ENCODE measurements at places on chromosomes 6 and 20.
A peak's percentile ranks its signal among the peaks of the same experiment; 100 is the strongest.

DNA sequence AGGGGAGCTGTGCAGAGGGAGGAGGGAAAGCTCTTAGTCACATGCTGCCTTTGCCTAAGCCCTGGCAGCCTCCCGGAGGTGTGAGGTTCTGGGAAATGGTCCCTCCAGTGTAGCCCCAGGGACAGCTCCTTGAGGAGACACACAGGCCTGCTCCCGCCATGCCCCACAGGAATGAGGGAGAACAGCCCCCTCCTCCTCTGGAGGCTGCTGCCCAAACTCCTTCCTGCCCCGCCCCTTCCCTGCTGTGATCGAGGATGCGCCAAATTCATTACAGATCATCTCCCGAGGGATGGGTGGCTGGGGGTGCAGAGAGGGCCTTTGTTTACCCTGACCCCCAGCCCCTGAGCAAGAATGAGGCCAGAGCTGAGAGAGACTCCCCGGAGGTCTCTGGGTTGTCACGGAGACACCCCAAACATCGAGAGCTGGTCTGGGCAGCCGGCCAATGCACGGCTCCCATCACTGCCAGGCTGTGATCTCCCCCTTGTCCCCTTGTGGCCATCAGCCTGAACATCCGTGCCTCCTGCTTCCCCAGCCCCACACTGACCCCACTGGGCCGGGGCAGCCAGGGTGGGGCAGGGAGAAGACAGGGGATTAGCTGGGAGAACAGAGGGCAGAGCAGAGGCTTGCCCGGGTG is 8.4 kb downstream of the CYP21A2 start:
- DNase-seq = no peak

DNA sequence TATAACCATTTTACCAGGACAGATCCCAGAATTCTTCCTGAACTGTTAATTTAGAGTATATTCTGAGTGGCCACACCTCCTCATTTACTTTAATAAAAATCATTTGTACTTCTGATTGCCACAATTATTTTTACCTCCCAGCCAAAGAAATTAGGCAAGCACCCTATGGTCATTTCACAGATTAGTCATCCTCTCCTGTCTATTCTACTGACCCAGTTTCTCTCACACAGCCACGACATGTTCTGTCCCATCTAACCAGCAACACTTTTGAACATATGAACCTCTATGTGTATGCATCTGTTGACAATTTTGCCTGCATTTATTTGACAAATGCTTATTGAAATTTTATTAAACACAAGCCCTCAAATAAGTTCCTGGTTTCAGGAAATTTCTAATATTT is 202.6 kb upstream of the STXBP5 start:
- no peak for DNase-seq

DNA sequence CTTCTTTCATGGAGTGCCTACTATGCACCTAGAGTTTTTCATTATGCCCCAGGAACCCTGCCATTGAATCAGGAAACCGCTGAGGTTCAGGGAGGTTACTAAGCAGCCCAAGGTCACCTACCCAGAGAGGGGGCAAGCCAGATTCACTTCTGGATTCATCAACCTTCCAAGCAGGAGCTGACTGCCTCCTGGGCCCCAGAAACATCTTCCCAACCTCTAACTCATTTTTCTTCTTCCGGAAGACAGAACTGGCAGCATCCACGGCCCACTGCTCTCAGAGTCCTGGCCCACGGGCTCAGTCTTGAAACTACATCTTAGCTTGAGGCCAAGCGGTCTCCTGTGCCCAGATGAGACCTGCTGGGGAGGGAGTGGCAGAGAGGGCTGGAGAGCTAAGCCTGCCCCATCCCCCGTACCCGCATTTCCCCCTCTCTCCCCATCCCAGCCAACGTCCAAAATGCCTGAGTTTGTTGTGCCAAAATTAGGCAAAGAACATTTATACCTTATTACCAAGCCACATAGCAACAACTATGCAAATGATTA is 281.0 kb downstream of the CDC5L start:
- no peak for DNase-seq

- DNase-seq = no peak
These were observed 4.7 kb upstream of the NPBWR2 start for GRCh38 chr20:64111841-64112641.

- no peak for DNase-seq
These were observed 217.5 kb upstream of the TCF21 start for GRCh38 chr6:133671376-133671775.

DNA sequence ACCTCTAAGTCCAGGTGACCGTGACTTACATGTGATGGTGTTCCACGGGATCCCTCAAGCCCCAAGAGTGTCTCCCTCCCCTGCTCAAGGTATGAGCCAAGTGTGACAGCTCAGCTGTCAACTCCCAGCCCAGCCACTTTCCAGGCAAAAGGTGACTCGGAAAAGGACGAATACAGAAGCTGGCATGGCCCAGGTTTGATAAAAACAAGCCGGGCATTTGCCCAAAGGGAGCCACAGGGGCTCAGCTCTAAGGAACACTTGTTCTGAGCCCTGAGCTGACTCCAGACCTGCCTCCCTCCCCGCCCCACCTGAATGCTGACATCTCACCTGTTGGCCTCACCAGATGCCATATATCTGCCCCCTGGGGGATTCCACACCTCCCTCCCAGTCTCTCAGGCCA is 43.0 kb upstream of the BPIFA2 start:
- DNase-seq = no peak

- no peak for DNase-seq
These were observed 39.0 kb upstream of the SLCO4A1 start for GRCh38 chr20:62603021-62603906.

DNA sequence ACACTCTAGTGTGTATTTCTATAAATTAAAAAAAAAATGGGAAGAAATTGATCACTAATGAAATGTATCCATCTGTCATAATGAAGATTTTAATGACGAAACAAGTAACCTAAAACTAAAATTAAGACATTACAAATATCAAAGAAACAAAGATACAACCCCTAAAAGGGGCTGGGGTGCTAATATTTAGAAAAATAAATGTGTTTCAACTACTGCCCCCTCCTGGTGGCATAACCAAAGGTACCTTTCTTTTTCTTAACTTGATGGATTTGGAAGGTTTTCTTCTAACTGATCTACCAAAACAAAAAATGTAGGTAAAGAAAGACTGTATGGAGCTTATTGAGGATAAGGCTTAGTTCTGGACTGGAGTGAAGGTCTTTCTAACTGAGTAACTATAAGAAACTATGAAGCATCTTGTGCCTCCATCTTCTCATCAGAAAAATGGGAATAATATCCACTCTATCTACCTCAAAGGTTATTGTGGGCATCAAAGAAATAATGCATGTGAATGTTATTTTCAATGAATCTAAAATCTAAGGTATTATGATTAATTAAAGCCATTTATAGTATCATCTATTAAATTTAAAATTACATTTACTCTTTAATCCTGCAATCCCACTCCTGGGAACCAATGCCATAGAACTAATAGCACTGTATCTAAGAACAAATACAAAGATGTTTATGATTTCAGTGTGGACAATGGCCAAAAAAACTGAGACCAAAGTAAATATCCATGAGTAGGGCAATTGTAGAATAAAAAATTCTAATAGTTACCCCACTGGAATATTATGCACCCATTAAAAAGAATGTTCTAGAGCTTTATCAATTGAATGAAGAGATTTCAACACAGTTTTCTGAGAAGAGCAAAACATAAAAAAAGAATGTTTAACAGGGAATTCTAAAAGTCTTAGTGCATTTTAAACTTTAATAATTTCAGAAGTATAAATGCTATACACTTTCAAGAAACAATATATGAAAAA is 117.2 kb downstream of the BACH2 start:
- DNase-seq = no peak

- DNase-seq = no peak
These were observed 38.2 kb upstream of the FANCE start for GRCh38 chr6:35413911-35414310.

- DNase-seq = no peak
These were observed 178.4 kb upstream of the EYA4 start for GRCh38 chr6:133062696-133063306.

- no peak for DNase-seq
These were observed 519.4 kb upstream of the ZNF337 start for GRCh38 chr20:26216025-26216424.

DNA sequence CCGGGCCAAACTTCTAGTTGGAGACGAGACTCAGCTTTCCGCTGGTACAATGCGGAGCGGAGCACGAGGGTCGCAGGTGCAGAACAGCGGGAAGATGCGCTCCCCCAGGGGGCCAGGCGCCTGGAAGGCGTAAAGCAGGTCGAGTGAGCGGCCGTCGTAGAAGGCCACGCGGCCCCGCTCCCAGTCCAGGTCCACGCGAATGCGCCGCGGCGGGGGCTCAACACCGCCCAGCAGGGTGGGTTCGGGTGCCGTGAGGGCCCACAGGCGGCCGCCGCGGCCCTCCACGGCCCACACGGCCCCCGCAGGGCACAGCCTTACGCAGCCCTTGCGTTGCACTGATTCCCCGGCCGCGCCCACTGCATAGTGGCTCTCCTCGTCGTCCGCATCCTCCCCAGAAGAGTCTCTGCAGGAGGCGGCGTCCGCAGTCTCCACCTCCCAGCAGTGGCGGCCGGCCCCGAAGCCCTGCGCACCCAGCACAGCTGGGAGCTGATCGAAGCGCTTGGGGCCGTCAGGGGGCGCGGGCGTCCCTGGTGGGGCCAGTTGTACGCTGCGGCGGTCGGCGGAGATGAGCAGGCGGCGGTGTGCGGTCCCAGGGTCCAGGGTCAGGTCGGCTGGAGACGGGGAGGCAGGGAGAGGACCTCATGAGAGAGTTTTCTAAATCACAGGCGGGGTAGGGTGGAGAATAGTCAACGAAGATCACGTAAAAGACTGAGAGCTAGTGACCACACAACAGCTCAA is 4.3 kb downstream of the PPP1R11 start:
- DNase-seq = no peak

GRCh38 chr20:13105864-13106457 is 97.2 kb downstream of the SPTLC3 start:
- DNase-seq = no peak

DNA sequence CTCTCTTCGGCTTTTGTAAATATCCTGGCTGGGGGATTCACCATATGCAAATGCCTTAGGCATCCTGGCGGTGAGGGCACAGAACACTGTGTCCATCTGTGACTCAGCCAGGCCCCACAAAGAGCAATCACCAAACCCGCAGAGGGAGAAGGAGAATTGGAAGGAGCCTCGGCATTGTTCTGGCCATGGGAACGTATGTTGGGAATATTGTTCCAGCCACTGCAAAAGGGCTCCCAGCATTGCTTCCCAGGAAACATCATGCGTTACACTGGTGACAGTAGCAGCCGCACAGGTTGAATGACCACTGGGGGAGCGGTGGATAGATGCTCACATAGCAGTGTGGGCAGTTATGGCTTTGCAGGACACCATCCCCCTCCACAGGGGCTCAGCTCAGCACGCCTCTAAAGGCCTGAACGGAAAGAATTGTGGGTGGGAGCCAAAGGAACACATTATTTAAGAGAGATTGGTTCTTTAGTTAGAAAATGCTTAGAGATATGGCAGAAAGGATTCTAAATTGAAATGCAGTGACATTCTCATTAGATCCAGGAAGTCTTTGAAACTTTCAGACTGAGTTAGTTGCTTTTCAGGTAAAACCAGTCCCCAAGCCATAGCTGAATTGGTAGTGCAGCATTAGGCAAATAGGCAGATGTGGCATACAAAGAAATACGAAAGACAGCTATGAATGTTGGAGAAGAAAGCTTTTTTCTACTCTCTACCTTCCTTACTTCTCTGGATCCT is 104.3 kb downstream of the RNF144B start:
- DNase-seq = no peak

- no peak for DNase-seq
These were observed 30.3 kb downstream of the WDR27 start for GRCh38 chr6:169671563-169671962.

- no peak for DNase-seq
These were observed 51.6 kb upstream of the DACT2 start for GRCh38 chr6:168371185-168371584.

DNA sequence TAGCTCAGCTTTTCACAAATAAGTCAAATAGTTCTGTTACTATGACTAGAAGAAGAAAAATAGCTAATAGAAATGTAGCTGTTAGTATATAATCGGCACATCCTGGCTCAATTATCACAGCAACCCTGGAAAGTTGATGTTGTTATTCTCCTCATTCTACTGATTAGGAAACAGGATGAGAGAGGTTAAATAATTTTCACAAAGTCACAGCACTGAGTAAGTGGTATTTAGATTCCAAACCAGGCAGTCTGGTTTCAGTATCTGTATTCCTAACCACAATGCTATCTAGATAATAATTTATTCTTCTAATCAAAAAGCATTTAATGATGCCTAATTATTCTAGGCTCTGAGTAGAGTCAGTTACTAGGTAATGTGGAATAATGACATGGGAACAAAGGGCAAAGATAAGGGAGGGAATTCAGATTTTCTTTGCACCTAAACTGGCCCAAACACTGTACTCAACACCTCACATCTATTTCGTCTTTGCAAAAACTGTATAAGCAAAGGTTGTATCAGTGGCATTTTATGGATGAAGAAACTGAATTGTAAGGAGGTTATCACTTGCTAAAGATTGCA is 51.3 kb downstream of the PDE7B start:
- no peak for DNase-seq

GRCh38 chr6:68615938-68616337 is 19.1 kb upstream of the ADGRB3 start:
- DNase-seq = no peak

- no peak for DNase-seq
These were observed 21.7 kb downstream of the MAP1LC3A start for GRCh38 chr20:34579979-34580940.

DNA sequence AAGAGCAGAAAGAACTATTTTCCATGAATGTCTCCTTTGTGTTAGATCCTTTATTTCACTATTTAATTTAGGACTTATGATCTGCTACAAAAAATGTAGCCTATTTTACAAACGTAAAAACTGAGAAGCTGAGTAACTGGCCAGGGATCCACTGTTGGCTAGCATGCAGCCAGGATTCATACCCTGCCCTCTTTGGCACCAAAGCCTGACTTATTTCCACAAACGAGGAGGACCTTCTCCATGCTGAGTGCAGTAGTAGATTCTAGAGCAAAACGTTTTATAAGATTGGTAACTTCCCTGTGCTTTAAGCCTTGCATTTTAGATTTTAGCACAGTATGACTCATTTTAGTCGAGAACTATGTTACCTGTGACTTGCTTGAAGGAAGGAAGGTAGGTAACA is 74.3 kb downstream of the NCOA7 start:
- no peak for DNase-seq

GRCh38 chr6:27668442-27669294 is 195.8 kb upstream of the ZNF184 start:
- peak; percentile 75 for DNase-seq

GRCh38 chr6:64672131-64672530 is 1034.9 kb downstream of the EYS start:
- DNase-seq = no peak

DNA sequence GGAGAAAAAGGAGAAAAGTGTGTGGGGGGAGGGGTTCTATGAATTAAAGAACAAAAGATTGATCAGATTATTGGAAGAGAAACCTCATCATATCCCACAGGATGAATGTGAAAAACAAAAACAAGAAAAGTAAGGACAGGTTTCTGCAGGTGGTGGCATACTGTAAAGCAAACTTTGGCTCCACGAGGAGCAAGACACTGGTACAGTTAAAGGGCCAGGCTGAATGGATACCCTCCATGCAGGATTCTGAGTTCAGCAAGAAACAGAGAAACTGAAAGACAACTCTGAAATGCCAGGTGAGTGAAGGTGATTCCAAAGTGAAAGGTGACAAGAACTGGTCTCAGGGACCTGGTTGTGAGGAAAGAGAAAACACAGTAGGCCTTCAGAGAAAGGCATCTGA is 37.4 kb downstream of the FYN start:
- DNase-seq = no peak

- DNase-seq = no peak
These were observed 84.5 kb upstream of the MCHR2 start for GRCh38 chr6:100078509-100078908.

GRCh38 chr6:4362326-4362725 is 227.0 kb upstream of the ECI2 start:
- no peak for DNase-seq
